ENCODE measurements at places on chromosomes 4 and X.

- no peak for DNase-seq
Measured at GRCh38 chr4:4781936-4782707, 77.3 kb upstream of the MSX1 start.

- DNase-seq = no peak
Measured at GRCh38 chr4:145487631-145488030, 6.0 kb downstream of the SMAD1 start.

- DNase-seq = no peak
Measured at GRCh38 chr4:156970501-156971164, 966 bp downstream of the PDGFC start.

GRCh38 chrX:134642386-134642785 lies 15.9 kb downstream of the PLAC1 start:
- DNase-seq = no peak

DNA sequence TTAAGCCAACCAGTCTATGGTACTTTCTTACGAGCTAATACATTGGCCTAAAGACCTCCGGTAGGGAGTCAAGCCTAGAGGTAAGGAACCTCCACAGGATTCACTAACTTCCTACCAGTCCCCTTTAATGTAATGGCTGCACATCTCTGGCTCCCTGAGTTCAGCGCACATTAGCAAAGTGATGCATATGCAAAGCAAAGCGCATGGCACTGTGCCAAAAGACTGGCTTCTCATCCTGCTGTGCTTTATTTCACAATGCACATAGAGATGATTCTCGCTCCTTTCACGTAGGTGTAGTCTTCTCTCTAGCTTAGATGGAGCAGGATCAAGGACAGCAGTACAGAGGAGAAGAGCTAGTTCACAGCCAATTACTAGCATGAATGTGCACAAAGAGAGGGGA lies 14.6 kb upstream of the CLTRN start:
- no peak for DNase-seq

GRCh38 chrX:15203694-15204093 lies 66.2 kb downstream of the ASB9 start:
- no peak for DNase-seq

- no peak for DNase-seq
Measured at GRCh38 chr4:119299260-119299671, 22.7 kb downstream of the FABP2 start.

DNA sequence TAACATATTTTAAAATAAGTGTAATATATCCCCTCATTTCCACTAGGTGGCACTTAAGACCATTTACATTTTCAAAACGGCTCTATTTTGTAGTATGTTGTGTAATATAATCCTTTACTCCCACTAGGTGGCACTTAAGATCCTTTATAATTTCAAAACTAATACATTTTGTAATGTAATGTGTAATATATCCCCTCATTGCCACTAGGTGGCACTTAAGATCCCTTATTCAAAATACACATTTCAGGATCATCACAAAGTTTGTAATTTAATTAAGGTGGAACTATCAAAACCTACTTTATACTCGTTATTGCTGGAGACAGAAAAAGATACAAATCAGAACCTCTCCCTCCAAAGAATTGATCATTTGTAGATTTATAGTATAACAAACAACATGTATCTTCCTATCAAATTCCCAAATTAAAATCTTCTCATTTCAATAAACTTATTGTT lies 132.5 kb downstream of the ARHGAP6 start:
- peak; percentile 26 for DNase-seq

- no peak for DNase-seq
Measured at GRCh38 chr4:143224255-143224654, 39.5 kb downstream of the USP38 start.

- DNase-seq = no peak
Measured at GRCh38 chrX:138742217-138742616, 30.7 kb upstream of the FGF13 start.

GRCh38 chrX:29665532-29665931 lies 549.8 kb upstream of the MAGEB2 start:
- DNase-seq = no peak

Data from NCI-H2171 (cell line).